ENCODE measurements at places on chromosomes 16 and 17. TPM values are rescaled to one million over a fixed set of nuclear protein-coding genes. Genes with fewer than 3 reads are reported as not detected.

The ZNF830 gene
- 12.8 TPM for total RNA-seq

The SLFN12 gene
- 9.2 TPM for total RNA-seq

The NOTUM gene
- 1.6 TPM for total RNA-seq

The BOLA2 gene
- 22.1 TPM for total RNA-seq

The UBE2G1 gene
- total RNA-seq = 161 TPM
